CD8-positive, alpha-beta T cell (primary cell): ENCODE measurements at places on chromosomes 5 and 9.

GRCh38 chr5:134122530-134122929 lies 8.0 kb downstream of the TCF7 start:
- peak; percentile 48 for DNase-seq

- no peak for DNase-seq
Observed at GRCh38 chr9:116471944-116472506, 215.1 kb upstream of the TRIM32 start.

DNA sequence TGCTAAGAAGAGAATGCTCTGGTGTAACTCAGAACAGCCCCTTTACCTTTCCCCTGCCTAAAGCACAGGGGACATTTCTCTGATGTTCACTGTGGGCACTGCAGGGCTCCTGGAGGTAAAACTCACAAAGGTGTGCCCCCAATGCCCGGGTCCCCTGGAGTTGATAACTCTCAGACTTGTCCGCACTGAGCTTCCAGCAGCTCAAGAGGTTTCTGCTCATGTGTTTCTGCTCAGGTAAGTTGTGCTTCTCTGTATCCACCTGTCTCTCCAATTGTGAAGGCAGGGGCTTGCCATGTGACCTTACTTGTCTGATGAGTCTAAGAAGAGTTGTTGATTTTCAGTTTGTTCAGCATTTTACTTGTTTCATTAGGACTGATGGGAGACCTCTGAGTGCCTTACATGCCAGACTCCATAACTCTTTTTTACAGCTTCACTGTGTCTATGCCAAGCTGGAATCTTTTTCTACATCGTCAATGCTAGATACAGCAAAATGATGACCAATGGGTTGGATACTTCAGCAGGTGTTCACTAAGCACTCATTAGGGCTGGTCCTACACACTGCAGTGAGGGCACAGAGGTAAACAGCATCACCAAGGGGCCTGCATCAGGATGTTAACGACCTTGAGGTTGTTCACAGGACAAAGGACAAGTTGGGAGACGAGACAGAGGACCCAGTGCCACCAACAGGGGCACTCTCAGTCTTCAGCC lies 56.4 kb downstream of the MRPL36 start:
- no peak for DNase-seq

DNA sequence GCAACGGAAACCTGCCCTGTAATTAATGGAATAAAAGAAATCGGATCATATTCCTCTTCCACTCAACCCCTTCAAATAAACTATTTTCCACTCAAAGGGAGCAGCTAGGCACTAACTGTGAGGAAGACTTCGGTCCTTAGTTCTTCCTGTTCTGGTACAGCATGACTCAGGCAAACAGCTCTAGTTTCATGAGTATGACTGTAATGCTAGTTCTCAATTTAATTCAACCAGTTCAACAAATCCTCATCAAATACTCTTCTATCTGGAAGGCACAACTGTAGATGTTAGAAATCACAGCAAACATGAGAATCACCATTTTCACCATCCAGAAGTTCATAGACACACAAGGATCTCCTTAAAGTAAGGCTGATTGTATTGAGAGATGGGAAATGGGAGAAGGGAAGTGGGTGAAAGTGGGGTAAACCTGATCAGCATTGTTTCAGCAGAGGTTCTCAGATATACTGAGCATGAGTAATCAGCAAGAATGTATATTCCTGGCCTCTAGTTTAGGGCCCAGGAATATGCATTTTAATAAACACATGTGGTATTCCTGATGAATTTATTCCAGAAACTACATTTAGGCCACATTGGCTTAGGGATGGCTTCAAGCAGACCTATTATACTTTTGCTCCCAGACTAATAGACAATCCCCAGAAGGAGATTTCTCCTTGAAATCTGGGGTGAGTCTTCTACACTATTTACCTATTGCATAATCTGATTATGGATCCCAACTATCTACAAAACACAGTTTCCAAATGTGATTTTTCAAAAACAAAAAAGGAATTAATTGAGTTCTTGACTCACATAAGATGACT lies 141.1 kb upstream of the SLC12A2 start:
- no peak for DNase-seq

GRCh38 chr9:69215774-69216485 lies 41.9 kb downstream of the TJP2 start:
- no peak for DNase-seq

GRCh38 chr5:142544946-142545649 lies 140.8 kb downstream of the FGF1 start:
- no peak for DNase-seq

DNA sequence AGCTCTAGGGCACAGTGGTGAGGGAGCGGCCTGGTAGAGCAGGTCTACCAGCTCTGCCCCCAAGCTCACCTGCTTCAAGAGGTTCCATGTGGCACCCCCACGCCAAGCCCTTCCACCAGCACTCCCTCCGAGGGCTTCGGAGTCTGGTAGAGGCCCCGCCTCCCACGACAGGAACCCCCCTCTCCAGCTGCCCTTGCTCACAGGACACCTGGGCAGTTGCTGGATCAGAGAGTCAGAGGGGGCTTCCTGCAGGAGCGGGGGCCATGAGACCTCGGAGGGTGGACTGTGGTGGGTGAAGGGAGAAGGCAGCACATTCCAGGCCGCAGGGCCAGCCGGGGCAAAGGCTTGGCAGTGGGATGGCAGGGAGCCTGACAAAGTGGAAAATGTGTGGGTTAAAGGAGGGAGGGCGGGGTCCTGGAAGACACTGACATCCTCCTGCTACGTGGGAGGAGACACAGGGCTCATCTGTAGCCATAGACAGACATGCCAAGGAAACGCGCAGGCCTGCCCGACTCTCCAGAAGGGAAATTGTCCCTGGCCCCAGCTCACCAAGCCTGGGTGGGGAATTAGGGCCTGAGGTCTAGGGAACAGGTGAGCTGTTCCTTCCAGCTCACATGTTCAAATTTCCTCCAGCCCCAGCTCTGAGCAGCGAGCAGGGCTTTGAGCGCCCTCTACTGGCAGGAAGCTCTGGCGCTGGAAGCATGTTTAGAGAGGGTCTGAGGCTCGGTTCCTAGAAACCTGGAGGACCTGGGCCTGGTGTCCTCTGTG lies 74.2 kb downstream of the NTNG2 start:
- peak; percentile 81 for DNase-seq

DNA sequence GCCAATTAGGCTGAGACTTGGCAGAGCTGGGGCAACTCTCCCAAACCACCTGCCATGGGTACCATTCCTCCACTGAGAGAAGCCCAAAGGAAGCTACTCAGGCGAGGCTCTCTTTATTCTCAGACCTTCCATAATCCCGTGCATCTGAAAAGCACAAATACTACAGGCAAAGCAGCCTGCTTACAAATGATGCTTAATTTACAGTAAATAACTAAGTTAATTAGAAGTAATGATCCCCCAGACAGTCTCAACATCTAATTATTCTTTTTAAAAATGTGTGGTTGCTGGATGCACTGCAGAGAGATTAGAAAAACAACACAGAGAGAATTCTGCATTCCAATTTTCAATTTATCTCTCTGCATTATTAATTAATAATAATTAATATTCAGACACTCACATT lies 53.1 kb downstream of the AK8 start:
- no peak for DNase-seq

DNA sequence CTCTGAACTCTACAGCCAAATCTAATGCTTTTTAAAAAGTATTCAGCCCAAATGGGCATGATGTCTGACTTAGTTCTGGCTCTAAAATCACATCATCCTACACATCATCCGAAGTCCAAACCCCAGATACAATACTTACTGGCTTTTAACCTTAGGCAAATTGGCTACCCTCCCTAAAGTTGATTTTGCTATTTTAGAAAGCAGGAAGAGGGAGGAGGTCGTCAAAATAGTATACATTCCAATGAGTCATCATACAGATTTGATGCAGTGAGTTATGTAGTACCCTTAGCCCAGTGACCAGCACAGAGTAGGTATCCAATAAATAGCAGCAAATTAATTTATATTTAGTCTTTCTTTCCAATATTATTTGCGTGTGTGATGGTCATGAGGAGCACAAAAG lies 582.0 kb upstream of the TUSC1 start:
- DNase-seq, result no peak

- DNase-seq, result no peak
Observed at GRCh38 chr9:137816531-137817235, 60.9 kb upstream of the CACNA1B start.

DNA sequence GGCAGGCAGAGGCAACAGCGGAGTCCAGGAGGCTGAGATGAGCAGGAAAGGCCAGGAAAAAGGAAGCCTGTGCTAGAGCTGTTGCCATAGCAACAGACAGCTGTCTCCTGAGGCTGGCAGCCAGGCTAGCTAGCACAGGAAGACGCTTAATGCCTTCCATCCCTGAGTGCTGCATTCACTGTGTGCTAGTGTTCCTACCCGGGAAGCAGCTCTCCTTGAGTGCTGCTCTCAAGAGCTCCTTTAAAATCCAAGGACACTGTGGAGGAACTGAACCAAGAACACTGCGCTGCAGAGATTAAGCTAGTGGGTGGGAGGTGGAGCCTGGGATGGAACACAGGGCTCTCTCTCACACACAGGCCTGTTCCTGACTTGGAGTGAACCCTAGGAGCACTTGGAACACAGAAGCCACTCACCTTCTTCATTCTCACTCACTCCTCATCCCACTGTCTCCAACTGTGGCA lies 53.5 kb upstream of the IL7R start:
- DNase-seq, result no peak

- DNase-seq, result no peak
Observed at GRCh38 chr5:72363166-72363802, 43.1 kb downstream of the PTCD2 start.

DNA sequence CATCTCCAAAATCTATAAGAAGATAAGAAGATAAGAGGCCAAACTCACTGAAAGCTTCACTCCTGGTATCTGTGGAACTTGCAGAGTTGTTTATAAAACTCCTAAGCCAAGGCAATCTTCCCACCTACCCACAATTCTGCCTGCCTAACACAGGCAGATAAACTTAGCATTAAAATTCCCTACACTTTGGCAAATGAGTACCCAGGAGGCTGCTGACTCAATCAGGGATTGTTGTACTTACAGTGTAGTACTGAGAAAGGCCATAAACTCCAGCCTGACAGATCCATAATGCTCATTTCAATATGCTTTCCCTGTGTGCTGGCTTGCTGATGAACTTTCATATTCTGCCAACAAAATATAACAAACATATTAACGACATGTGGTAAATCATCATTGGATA lies 725.2 kb downstream of the BRINP1 start:
- DNase-seq, result no peak

DNA sequence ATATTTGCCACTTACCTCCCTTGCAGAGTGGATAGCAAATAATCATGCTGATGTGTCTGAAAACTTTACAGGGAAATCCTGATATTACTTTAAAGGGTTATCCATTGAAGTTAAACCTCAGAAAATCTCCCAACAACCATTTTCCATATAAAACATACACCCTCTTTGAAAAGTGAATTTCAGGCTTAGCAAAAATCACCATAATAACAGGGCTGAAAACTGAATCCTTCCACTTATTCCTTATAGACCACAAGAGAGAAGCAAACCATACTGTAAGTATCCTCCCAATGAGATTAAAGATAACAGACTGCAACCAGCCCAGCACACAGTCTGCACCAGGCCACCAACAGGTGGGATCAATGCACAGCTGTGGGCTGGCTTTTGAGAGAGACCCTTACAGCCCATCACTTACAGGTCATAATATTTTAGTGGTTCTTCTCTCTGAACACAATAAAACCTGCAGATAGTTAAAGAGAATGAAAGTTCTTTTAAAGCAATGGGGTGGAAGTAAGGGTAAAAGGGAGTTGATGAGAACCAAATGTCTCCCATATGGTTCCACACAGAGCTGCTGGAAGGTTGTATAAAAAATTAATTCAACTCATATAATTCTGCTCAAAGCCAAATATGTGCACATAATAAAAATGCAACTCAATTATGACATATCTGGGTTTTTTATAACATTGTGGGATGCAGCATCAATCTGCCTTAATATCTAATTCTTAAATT lies 376.2 kb upstream of the GRAMD2B start:
- DNase-seq, result no peak

GRCh38 chr5:17769277-17769676 lies 135.0 kb downstream of the TAF11L14 start:
- no peak for DNase-seq

- no peak for DNase-seq
Observed at GRCh38 chr5:139354186-139354585, 12.5 kb downstream of the PAIP2 start.

DNA sequence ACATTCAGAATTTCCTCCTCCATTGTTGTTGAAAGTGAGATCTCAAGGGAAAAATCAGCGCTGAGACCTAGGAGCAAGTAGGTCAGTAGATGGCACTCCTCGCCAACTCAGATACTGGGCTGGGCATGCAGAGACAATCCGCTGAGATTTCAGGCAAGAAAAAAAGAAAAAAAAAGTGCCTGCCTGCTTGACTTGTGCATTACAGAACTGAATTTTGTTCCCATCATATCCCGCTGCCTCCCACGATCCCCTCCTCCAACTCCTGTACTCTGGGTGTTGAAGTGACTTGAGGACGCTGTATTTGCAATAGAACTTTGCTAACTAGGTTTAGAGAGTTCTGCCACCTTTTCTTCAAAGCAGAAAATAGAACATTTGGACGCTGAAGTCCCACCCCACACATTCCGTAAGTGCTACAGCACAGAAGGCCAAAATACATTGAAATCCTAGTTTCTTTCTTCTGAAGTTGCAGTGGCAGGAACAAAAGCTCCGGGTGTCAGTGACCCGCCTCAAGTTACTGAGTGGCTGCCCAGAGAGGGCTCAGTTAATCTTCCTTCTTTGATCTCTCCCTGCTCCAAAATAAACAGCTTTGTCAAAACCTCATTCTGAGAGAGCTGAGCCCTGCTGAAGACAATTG lies 265.8 kb downstream of the MLLT3 start:
- peak; percentile 40 for DNase-seq

DNA sequence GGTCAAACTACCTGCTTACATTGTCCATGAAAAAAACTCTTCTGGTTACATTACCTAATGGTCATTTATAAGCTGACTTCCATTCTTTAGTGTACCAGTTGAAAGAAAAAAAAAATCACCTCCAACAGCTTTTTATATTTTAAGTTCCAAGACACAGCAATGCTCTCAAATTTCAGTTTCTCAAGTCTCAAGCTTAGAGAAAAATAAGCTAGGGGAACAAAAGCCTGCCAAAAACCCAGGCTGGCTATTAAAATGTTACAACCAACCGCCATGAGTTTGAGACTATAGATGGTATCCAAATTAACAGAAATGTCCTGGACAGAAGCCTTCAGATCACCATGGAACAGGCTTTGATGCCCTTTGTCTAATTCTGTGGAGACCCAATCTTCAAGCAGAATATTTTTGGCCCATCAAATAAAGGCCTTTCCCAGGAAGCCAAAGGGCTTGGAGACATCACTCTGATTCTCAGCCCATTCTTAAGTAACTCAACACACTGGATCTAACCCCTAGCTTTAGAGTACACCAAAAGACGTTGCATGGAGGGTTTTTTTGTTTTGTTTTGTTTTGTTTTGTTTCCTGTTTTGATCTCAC lies 343.7 kb downstream of the GLIS3 start:
- DNase-seq, result no peak

GRCh38 chr5:68126886-68127285 lies 88.7 kb upstream of the PIK3R1 start:
- DNase-seq, result no peak

GRCh38 chr5:112142769-112143270 lies 276.3 kb downstream of the EPB41L4A start:
- no peak for DNase-seq

GRCh38 chr9:83665580-83666200 lies 42.1 kb downstream of the UBQLN1 start:
- no peak for DNase-seq
